ENCODE measurements at places on chromosomes 6 and 20.
A peak's percentile ranks its signal among the peaks of the same experiment; 100 is the strongest.

DNA sequence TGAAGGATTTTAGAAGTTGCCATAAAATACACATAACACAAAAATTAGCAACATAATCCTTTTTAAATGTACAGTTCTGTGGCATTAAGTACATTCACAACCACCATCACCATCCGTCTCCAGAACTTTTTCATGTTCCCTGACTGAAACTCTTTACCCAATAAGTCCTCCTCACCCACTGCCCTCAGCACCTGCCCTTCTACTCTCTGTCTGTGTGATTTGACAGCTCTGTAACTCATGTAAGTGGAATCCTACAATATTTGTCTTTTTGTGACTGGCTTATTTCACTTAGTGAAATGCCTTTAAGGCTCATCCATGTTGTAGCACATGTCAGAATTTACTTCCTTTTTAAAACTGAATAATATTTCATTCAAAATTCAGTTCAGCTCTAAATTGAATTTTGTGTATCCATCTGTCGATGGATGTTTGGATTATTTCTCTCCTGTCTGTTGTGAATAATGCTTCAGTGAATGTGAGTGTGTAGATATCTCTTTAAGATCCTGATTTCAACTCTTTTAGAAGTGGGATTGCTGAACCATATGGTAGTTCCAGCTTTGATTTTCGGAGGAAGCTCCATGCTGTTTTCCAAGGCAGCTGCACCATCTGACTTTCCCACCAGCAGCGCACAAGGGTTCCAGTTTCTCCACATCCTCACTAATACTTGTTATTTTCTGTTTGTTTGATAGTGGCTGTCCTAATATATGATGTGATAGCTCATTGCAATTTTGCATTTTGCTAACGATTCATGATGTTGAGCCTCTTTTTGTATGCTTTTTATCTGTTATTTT, 4.2 kb downstream of the ENTPD6 start:
- no peak for DNase-seq

DNA sequence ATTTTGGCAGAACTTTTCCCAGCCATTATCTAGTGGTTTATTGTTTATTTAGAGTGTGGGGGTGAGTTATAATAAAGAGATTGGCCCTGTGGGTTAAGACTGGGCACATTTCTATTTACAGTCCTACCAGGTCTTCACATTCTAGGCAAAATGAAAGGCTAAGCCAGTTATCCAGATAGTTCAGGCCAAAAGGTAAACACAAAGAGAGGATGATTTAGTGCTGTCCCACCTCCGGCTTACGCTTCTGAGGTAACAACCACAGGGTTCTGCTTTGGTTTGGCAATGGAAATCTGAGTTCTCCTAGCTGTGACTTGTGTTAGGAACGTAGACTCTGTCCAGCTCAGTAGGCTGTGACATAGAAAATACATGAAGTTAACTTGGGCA, 50.3 kb upstream of the PTPRK start:
- no peak for DNase-seq

- DNase-seq: no peak
Measured at GRCh38 chr6:15264902-15265761, 19.3 kb downstream of the JARID2 start.

- DNase-seq: no peak
Measured at GRCh38 chr20:47211036-47211435, 145.5 kb downstream of the ZMYND8 start.

- DNase-seq: no peak
Measured at GRCh38 chr20:36541768-36542488, 609 bp downstream of the MYL9 start.

- DNase-seq: no peak
Measured at GRCh38 chr20:45179166-45179565, 4.5 kb downstream of the PI3 start.

GRCh38 chr6:108163267-108163643, 2.6 kb upstream of the NR2E1 start:
- DNase-seq: no peak

DNA sequence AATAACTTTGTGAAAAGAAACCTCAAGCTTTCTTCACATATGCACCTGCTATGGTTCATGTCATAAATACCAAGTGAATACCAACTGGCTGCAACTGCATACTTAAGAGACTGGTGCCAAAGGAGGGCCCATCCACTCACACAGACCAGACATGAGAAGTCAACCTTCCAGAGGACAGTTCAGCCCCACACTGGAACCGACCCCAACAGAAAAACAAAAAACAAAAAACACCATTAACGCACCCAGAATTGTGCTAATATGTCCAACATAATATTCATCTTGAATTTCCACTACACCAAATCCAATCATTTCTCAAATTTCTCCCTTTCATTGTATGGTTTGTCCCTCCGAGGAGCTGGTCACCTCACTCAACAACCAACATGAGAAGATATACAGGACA, 42.8 kb downstream of the CHD6 start:
- DNase-seq: no peak

GRCh38 chr6:56483929-56484328, 158.8 kb downstream of the DST start:
- no peak for DNase-seq

GRCh38 chr6:44333942-44334341, 8.5 kb upstream of the SPATS1 start:
- DNase-seq: no peak

DNA sequence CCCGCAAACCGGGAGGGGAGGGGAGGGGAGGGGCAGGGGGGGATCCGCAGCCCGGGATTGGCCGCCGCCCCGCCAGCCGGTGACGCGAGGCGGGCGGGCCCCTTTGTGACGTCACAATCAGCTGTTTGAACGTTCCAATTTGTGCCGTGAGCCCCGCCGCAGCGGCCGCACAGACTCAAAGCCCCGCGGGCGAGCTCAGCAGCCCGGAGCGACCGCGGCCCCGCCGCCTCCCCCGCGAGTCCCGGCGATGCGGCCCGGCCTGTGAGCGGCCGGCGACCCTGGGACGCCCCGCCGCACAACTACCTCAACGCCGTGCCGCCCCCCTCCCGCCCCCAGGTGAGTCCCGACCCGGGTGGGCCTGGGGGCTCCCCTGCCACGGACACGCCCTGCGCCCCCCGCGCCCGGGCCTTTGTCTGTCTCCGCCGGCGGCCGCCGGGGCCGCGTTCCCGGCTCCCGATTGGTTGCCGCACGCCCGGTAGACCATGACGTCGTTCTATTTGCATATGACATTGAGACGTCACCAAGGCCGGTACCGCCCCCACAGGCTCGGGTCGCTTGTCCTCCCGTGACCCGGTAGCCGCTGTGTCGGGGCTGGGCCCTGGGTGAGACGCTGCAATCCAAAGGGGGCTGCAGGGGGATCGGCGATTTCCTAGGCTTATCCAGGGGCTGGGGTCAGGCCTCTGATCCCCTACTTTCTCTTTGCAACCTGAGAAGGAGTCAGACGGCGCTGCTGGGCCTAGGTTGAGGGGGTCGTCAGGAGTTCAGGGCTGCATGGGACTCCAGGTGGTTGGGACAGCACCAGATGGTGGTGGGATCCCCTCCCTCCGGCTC, at the start of gene TP53INP2:
Gene TP53INP2 (plus strand): TSS at position 168 of the 831 bp plus-strand sequence. CDS start 4,396 bp downstream, outside the sequence.
- peak; percentile 65 for DNase-seq

DNA sequence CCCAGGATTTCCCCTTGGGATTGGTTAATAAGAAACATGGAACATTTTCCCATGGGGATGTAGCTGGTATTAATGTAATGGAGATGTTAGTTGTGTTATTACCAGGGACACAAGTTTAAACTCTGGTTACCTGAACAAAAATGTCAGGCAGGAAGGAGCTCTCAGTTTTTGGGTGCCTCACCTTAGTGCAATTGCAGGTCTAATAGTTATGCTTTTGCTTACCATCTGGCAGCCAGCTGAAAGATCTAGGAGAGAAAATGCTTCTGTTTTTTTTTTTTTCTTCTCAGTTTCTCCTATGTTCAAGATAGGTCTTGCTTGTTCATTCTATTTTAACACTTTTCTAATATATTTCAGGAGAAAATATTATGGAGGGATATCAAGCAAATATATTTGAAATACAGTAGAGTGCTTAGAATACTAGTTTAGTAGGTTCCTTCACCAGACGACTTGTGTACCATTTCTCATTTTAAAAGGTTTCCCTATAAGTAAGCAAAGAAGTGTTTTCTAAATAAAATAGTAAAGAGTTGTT, 4.2 kb upstream of the UBE2J1 start:
- no peak for DNase-seq

GRCh38 chr6:128412680-128413079, 107.7 kb downstream of the PTPRK start:
- no peak for DNase-seq

GRCh38 chr6:168244961-168245551, 74.5 kb downstream of the DACT2 start:
- no peak for DNase-seq

DNA sequence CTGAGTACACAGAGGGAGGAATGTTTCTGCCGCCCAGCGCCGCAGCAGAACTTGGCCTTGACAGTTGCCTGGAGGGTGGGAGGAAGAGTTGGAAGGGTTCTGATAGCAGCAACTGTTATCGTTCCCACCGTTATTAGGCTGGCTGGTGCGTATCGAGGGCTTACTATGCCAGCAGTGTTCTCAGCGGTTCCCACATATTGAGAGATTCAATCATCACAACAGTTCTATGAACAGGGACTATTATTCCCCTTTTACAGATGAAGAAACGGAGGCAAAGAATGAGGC, 380.1 kb upstream of the SULF2 start:
- DNase-seq: no peak

DNA sequence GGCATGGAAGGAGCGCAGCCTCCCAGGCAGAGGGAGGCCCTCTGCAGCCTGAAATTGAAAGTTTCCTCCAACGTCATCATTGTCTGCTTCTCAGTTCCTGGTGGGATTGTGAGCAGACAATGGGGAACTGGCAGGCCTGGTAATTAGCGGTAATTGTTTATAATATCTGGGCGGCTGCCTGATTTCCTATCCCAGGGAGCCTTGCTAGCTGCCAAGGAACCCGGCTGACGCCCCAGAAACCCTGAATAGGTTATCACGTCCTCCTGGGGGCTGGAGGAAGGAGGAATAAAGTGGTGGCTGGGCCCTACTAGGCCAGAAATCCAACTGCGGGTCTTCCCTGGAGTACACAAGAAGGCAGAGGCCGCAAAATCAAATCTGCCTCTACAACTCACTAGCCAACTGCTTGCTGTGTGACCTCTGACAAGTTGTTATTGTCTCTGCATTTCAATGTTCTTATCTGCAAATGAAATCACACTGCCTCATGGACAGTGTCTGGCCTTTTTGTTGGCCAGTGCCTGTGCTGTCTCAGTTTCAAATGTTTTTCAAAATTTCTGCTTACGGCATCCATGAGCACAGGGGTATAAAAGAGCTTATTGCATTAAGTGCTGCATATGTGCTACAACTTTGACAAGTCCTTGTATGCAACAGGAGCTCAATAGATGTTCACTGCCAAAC, 16.9 kb downstream of the KCNK15 start:
- DNase-seq: no peak

DNA sequence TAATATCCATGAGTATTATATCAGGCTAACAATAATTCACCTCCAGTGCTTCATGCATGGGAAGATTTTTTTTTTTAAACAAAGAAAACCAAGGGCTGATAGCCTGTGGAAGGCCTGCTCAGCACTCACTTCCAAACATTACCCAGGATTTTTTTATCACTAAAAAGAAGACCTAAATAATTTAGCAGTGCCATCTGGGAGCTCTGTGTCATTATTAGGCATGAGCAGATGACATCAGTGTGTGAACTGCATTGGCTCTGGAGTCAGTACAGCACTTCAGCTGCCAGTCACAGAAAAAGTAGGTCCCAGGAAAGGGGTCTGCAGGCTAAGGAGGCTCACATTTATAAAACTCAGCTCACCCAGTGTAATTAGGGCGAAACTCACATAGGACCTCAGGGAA, 94.8 kb downstream of the COL21A1 start:
- no peak for DNase-seq

DNA sequence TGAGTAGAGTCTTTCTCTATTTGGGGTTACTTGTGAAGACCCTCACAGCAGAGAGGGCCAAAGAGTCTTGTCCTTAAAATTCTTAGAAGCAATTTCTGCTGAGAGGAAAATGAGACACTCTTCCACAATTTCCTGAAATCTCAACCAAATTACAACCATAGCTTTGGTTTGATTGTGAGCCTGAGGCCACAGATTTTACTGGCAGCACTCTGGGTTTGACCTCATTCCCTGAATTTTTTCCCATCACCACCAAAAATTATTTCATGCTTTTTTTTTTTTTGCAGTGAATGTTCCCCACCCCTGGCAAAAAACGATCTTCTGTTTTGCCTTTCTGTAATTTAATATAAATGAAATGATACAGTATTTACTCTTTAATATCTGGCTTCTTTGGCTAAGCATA, 125.5 kb downstream of the THEMIS start:
- no peak for DNase-seq

DNA sequence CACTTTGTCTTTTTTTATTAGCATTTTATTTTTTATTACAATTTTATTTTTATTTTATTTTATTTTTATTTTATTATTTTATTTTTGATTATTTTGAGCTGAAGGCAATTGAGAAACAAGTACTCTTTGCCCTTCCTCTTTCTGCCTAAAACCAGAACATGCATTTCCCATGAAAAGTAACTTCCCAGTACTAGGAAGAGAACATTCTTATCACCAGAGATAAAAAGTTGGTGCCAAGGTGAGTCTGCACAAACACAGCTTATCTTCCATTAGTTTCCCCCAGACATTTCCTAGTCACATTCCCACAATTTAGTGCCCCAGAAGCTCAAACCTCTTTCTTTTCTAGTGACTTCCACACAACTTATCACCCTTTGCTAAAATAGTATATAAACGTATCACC, 84.8 kb downstream of the CD24 start:
- no peak for DNase-seq

- no peak for DNase-seq
Measured at GRCh38 chr6:153013438-153013837, 10.9 kb upstream of the MTRF1L start.

DNA sequence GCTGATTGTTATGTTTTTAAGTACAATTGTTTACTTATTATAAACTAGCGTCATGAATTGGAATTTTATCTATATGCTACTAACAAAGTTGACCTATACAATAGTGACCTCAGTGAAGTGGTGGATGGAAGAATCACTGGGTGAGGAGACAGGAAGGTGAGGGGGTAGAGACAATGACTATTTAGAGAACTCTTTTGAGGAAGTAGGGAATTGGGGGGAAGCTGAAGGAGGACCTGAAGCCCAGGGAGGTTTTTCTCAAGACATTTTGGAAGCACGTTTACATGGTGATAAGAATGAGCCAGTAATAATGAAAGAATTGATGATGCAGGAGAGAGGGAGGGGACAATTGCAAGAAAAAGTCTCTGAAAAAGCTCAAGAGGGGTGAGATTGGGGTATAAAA, 96.4 kb downstream of the RPS12 start:
- no peak for DNase-seq
